Foreskin melanocyte (primary cell): ENCODE measurements at places on chromosomes 6 and 20.

- DNase-seq = no peak
These were observed 284.4 kb downstream of the ZFAND3 start for GRCh38 chr6:38103921-38104320.

GRCh38 chr6:125904871-125905270 lies 51.7 kb upstream of the HINT3 start:
- no peak for DNase-seq

DNA sequence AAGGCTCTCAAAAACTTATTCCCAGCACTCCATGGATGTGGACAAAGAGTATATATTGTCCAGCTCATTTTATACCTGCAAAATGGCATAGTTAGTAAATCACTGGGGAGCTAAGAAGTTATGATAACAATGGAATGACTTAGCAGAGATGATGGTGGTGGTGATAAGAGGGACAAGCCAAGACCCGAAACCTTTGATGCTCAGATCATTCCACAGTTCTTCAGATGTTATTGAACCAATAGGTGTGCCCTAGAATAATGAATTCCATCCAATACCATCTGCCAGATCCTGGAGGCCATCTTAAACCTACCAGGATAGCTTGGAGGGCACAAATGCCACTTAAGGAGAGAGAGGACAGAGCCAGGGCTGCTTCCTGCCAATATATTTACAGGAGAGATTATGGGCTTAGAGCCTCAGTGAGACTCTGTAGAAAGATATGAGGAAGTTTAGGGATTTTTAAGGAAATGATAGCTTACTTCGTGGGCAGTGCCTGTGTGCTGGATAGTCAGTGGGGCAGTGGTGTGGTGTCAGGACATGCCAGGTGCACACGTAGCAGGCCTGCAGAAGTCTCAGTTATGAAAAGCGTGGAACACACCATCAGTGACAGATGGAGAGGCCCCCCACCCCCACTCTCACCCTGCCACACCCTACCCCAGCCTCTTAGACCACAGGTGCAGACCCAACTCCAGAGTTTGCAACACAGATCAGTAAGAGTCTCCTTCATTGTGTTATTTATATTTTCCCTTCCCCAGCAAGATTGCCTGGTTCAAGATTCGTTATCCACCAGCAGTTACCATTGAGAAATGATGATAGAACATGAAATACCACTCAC lies 209.7 kb upstream of the SUPT3H start:
- DNase-seq = no peak

DNA sequence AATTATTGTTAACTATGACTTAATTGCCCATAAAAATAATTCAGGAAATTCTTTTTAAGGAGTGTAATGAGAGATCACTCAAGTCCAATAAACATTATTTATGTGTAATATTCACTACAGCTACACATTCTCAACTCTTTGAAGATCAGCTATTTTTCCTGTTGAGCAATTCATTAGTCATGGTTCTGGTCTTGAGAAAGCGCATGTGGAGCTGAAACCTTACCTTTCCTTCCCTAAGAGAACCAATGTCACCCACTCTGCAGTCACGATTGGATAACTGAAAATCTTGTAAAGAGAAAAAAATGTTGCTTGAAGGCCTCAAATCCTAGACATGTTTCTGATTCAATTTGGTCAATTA lies 736.9 kb upstream of the MARCKS start:
- DNase-seq = no peak

DNA sequence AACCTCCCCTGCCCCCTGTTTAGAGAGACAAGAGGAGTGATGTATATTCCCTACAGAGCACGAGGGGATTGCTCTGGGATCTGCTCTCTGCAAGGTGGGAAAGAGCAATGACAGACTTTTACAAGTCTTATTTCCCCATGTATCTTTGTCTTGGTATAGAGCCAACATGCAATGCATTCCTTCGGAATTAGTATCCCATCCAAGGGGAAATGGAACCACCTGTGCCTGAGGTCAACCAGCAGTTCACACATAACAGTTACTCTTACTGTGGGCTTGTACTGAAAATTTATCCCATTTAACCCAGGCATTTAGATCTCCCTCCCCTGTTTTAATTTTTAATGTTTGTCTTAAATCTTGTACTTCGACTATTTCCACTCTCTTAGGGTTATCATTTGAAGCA lies 250.4 kb downstream of the C6orf118 start:
- no peak for DNase-seq

DNA sequence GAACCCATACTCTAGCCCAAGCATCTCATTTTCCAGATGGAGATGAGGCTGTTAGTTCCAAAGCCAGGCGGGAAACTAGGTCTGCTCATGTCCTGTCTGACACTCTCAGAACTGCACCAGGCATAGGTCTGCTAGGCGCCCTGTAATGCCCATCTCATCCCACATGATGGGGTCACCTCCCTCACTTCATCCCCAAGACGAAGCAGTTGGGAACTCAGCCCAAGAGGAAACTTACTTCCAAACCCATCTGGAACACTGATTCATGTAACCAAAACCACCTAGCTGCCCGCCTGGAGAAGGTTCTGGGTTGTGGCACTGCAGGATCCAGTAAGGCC lies 119.4 kb upstream of the PRND start:
- no peak for DNase-seq

DNA sequence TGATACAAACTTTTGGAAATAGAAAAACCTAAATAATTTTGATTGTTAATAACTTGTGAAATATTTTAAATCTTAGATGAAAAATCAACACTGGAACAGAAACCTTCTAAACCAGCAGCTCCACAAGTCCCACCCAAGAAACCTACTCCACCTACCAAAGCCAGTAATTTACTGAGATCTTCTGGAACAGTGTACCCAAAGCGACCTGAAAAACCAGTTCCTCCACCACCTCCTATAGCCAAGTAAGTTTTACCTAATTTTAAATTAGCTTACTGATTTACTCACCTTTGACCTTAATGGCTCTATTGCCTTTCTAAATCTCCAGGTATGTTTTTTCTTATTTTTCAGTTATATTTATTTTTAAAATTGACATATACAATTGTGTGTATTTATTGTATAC lies 102.6 kb upstream of the ADGRF4 start:
- DNase-seq = no peak

DNA sequence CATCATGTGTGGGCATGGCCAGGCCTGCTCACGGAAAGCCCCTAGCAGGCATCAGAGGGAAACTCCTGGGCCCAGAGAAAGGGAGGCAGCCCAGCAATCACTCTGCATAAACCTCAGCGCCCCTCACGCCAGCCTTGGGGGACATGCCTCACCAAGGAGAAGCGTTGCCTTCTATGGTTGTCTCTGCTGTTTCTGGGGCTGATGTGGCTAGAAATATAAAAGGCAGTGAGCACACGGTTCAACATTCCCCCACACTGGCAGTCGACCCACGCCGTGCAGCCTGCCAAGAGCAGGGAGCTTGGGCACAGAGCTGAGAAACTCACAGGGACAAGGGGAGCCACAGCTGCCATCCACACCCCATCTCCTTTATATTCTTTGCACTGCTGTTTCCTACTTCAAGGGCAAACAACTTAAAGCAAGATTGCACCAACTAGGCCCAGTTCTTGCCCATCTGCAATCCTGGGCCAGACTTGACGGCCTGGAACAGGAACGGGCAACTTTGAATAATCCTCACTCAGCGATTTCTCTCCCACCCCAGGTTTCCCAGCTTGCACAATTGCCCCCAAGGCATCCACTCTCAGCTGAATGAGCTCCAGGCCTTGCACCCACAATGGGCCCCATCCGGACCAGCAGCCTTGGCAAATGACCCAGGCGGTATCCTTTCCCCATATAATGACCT lies 35.5 kb upstream of the FOXC1 start:
- DNase-seq = no peak

GRCh38 chr6:123769431-123769830 lies 34.2 kb upstream of the NKAIN2 start:
- DNase-seq = no peak

GRCh38 chr6:34657037-34657306 lies 39.6 kb downstream of the ILRUN start:
- DNase-seq = no peak

- DNase-seq = no peak
These were observed 288.2 kb upstream of the PREP start for GRCh38 chr6:105691081-105691480.

DNA sequence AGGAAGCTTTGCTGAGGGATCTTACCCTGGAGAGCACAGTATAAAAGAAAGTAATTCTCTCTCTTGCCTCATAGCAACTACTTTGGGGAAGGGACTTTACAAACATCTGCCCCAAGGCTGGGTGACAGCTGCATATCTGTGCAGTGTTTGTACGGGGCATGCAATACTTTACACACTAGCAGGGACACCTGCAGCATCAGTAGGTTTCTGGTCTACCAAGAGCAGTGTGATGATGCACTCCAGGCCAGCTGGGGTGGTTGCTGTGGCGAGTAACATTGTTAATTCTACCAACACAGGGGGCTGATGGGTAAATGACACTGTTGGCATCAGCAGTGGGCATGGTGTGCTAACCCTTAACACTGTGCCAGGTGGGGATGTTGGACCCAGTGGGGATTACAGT lies 48.0 kb downstream of the ADTRP start:
- DNase-seq = no peak

DNA sequence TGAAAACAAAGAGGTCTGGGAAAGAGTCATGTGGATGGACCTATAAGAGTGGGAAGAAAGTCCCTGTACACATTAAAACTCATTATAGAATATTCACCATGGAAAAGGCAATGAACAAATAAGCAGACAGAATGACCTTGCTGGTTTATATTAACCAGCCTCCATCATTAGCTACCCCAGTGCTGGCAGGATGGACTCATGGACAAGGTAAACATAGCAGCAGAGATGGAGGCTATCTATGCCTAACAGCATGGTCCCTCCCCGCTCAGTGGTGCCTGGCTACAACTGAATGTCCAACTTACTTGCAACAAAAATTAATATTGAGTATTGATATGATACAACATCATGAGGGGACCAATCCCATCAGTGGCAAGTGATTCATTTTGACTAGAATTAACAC lies 4.5 kb upstream of the ZKSCAN3 start:
- DNase-seq = no peak

DNA sequence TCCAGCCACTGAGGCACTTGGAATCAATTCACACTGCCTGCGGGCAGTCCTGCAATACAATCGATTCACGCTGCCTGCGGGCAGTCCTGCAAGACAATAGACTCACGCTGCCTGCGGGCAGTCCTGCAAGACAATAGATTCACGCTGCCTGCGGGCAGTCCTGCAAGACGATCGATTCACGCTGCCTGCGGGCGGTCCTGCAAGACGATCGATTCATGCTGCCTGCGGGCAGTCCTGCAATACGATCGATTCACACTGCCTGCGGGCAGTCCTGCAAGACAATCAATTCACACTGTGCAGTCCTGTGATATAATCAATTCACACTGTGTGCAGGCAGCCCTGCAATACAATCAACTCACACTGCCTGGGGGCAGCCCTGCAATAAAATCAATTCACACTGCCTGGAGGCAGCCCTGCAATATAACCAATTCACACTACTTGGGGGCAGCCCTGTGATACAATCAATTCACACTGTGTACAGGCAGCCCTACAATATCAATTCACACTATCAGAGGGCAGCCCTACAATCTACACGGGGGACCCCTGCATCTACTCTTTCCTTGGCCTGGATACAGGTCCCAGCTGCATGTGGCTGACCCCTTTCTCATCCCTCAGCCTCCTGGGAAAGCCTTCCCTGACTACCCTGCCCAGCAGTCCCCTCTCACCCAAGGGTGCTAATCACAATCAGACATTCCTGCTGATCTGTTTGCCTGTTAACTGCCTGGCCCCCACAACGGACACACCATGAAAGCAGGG lies 10.4 kb downstream of the TAF4 start:
- no peak for DNase-seq

DNA sequence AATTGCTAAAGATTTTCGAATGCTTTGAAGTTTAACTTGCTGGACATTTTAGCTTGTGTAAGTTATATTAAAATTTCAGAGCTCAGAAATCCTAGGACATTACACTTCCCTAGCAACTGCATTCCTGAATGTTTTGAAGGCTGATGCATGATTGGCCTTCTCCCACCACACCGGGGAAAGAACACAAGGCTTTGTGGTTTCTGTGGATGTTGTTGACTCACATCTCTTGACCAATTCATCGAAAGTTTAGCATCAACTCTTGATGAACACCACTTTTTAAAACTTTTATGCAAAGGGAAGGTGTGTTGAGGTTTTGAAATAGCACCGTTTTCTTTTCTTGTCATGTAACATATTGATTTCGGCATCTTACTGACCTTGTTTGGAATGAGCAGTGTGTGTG lies 81.1 kb downstream of the RIMS1 start:
- no peak for DNase-seq

GRCh38 chr6:42507195-42507594 lies 55.5 kb upstream of the TRERF1 start:
- DNase-seq = no peak

- no peak for DNase-seq
These were observed 14.5 kb downstream of the TCF15 start for GRCh38 chr20:595330-596308.

GRCh38 chr6:168045706-168046620 lies 33.0 kb downstream of the FRMD1 start:
- no peak for DNase-seq

DNA sequence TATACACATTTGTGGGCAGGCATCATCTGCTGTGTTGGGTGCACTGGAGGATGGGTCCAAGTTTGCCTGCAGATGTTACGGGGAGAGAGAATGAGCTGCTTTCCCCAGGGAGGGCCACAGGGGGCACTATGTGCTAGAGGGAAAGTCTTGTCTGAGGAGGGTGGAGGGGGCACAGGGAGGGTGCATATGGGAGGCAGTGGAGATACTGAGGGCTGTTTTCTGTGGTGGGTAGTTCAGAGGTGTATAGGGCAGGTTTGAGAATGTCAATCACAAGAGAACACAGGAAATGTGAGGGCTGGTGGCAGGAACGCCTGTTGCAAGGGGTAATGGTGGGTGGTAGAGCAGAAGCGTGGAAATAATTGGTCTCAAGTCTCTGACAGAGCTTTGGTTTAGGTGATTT lies 7.7 kb upstream of the PTPRA start:
- DNase-seq = no peak

DNA sequence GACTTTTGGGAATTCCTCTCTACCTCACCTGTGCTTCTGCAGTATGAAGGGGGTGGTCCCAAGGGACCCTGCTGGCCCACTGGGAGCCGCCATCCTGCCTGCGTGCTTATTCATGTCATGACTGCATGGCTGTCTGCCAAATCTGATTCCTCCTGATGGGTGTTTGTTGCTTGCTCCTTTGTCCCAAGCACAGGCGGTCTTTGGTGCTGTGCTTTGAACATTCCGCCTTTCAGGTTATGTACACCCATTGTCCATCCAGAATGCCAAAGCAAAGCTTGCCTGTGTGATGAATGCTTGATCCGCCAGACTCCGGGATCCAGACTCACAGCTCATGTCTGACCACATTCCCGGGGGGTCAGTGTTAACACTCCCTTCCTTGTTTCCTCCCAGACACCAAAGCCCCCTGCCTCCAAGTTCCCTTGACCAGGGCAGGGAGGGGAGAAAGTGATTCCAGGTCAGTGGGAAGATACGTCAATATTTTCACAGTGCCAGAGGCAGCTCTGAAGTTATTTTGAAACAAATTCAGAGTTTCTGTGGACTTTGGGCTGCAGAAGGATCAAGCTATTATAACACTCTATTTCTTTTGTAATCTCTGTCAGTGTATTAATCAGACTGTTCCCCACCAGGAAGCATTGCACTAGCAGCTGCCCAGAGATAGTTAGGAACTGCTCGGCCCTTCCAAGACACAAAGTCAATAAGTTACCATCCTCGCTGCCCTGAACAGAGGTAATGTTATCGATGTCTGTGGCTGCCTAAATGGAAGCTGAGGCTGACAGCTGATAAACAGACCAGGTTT lies 9.5 kb downstream of the DAAM2 start:
- DNase-seq = no peak

GRCh38 chr6:113647143-113647889 lies 209.8 kb upstream of the MARCKS start:
- no peak for DNase-seq
